ENCODE measurements at places on chromosomes 2 and 18.
A peak's percentile ranks its signal among the peaks of the same experiment; 100 is the strongest.

- peak; percentile 5 for DNase-seq
Measured at GRCh38 chr2:240585101-240585500, 1.4 kb upstream of the CAPN10 start.

DNA sequence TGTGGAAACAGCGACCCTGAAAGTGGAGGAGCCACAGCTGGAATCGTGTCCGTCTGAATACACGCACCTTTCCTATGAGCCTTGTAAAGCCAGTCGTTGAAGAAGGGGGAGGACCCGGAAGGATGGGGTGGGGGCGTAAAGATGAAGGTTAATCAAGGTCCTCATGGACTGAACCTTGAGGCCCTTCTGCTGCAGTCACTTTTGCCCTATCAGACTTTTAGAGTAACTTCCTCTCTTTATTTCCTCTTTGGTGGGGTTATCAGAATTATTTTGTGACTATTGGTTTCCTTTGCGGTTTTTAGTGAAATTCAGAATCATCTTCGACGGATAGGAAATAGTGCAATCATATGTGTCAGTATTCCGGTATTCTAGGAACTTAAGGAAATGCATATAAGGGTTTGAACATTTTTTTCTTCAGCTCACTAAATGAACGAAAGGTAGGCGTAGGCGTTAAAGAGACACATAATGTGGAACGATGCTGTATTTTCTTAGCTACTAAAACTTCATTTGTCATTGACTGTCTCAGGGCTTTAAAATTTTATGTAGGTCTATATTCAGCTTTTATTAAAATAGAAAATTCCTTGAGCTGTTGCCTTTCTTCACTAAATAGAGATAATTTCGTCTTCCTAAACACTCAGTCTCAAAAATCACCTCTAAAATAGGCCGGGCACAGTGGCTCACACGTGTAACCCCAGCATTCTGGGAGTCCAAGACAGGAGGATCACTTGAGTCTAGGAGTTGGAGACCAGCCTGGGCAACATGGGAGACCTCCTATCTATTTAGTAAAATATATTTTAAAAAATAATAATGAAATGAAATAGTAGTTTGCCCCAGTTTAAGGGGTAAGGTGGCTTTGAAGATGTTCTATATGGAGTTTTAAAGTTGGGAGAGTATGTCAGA lies 1.4 kb upstream of the YES1 start:
- DNase-seq = no peak

GRCh38 chr2:191166111-191166755 lies 15.4 kb upstream of the STAT4 start:
- DNase-seq = no peak

DNA sequence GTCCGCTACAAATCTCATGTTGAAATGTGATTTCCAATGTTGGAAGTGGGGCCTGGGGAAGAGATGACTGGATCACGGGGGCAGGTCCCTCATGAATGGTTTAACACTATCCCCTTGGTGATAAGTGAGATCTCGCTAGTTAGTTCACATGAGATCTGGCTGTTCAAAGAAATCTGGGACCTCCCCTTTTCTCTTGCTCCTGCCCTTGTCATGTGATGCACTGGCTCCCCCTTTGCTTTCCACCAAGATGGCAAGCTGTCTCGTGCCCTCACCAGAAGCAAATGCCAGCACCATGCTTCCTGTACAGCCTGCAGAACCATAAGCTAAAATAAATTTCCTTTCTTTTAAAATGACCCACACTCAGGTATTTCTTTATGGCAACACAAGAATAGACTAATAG lies 57.3 kb upstream of the C2orf15 start:
- DNase-seq = no peak

DNA sequence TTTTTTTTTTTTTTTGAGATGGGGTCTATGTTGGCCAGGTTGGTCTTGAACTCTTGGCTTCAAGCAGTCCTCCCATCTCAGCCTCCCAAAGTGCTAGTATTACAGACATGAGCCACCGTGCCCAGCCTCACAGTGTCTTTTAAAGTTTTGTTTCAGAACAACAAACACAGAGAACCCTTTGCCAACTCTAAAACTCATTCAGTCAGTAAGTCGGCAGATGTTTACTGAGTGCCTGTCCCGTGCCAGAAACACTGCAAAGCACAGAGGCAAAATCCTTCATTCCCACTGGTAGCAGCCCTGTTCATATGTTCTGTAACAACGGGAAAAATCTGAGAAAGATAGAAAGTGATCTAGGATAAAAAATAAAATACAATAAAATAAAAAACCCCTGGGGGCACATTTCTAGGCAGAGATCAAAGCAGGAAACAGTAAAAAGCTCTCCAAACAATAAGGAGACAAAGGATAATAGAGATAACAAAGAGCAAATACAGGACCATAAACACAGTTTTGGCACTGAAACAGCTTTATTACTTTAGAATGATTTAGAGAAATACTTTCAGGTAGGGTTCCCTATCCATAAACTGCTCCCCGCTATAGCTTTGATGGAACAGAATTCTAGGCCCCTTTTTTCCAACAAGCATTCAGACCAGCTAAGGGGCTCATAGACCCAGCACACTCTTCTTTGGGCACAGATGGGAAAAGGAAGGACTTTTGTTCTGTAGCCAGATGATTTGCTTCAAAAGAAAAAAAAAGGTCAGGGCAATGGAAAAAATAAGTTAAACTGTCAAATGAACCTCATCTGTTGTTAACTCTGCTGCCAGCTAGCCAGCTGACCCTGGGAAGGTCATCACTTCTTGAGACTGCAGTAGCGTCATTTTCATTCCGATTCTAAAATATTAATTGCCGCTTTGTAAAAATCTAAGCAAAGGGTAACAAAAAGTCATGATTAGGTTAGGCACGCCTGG lies 212.3 kb downstream of the CDH20 start:
- no peak for DNase-seq

GRCh38 chr18:12593866-12594265 lies 64.0 kb downstream of the SPIRE1 start:
- no peak for DNase-seq

- DNase-seq = no peak
Measured at GRCh38 chr18:12589448-12589847, 68.5 kb downstream of the SPIRE1 start.

- no peak for DNase-seq
Measured at GRCh38 chr18:30489890-30490643, 552.5 kb downstream of the DSC3 start.

DNA sequence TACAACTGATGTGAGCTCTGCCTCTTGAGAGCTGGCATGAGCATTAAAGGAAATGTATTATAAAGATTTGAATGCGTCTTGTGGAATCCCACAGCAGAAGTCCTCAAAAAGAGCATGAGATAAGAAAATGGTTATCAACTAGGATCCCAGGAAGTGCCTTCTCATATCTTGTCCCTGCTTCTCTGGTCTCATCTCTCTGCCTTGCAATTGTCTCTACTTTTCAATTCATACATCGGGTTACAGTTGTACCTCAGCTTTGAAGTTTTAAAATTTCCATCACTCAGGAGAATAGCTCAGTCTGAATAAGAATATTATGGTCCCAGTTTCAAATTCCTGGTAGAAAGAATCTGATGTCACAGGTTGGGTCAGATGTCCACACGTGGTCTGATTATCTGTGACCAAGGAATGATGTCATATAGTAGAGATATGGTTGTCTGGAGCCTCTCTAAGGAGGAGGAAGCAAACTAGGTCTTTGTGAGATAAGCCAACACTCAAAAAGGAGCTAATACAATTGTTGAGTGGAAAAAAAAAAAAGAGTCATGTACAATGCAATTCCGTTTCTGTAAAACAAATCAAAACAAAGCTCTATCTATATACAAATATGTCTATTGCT lies 21.7 kb upstream of the CCDC88A start:
- DNase-seq = no peak

DNA sequence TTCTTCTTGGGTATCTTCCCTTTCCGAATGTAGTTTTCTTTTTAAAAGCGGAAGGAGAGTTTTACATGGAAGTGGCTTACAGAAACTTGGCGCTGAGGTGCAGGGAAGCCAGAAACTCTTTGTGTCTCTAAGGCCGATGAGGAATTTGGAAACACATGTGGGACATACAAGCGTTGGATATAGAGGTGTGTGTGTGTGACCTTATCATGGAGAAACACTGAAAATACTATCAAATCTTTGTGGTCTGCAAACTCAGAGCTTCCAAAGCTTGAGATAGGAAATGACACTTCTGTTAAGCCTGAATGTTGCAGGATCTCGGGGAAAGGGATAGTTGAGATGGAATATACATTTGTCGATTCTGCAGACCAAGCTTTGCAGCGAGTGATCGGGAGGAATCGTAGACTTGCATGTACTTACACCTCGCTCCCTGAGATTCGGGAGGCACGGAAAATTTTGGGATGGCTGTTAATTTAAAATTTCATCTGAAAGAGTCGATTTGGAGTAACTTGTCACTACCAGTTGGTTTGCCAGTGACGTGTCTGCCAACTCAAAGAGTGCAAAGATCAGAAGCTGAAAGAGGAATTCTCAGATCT lies 1.0 kb downstream of the NAB1 start:
- DNase-seq = no peak

DNA sequence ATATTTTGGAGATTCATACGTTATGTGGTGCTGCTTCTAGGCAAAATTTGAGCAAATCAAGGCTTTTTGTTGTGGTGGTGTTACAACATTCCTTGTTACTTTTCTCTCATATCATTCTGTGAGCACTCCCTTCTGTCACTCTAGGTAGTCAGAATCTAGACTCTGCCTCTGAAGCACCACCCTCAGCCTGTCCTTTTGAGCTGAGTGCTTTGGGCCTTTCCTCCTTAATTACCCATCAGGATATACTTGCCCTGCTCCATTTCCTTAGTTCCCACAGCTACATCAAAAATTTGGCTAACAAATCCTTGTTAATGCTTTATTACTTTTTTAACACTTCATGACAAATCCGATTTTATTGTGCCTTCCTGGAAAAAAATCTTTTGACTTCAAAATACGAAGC lies 289.6 kb downstream of the CALCRL start:
- DNase-seq = no peak

DNA sequence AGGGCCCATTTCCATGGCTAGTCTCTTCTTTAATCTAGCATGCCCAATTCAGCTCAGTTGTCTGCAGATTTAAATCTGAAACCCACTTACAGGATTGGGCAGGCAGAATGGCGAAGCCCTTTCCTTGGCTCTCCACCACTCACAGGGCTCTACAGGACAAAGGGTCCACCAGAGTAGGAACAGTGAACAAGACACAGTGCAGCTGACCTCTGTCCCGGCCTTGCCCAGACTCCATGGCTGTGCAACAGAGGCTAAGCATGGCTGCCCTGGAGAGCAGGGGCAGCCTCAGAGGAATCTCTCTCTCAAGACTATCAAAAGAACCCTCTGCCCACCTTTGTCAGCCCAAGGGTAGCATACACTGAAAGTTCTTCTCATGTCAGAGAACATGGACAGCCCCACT lies 9.7 kb upstream of the ATP6V1B1 start:
- no peak for DNase-seq

DNA sequence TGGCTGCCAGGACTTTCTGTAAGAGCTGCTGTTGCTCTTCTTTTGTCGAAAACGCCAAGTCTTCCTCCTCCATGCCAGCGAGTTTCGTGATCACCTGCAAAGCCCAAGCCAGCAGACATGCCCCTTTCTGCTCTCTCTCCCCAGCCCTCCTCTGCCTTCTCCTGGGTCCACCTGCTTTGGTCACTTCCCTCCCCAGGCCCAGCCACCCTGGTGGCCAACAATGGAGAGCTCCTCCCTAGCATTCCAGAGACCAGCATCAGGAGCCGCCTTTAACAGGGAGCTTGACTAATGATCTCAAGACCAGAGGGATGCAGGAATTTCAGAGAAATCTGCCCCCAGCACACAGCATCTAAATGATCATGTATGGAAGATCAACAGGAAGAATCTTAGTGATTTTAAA lies 34.6 kb downstream of the ERCC3 start:
- no peak for DNase-seq

GRCh38 chr18:37430357-37431076 lies 135.1 kb downstream of the CELF4 start:
- DNase-seq = no peak

DNA sequence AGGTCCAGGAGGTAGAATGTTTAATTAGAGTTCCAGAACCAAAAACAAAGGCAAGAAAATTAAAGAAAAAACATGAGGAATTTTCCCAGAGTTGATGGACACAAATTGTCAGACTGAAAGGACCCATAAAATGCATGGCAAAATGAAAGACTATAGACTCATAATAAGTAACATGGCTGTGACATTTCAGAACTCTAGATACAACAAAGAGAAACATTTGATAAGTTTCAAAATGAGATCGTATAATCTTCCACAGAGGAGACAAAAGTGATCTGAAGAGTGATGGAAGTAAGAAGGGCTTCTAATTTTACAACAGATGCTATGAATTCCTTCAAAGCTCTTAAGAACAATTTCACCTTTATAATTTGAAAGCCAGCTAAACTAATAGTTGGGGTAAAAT lies 20.4 kb downstream of the ORC4 start:
- no peak for DNase-seq

GRCh38 chr2:233107831-233108300 lies 47.7 kb downstream of the INPP5D start:
- DNase-seq = no peak

- no peak for DNase-seq
Measured at GRCh38 chr2:101892377-101892776, 99.4 kb upstream of the IL1R2 start.

DNA sequence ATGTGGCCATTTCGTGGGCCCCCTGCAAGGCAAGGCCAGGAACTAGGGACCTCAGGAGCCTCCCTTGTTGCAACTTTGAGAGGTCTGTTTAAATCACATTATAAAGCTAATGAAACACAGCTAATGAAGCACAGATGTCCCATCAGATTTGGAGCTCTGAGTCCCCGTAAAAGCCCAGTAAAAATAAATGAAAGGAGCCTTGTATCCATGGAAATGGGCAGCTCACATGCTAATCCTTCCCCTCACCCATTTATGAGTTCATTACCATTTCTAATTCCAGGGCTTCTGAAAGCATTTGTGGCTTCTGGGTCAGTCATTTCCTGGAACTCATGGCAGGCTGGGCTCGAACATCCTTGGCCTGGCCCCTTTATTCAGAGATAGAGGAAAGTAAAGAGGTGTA lies 274.8 kb downstream of the SS18 start:
- DNase-seq = no peak

DNA sequence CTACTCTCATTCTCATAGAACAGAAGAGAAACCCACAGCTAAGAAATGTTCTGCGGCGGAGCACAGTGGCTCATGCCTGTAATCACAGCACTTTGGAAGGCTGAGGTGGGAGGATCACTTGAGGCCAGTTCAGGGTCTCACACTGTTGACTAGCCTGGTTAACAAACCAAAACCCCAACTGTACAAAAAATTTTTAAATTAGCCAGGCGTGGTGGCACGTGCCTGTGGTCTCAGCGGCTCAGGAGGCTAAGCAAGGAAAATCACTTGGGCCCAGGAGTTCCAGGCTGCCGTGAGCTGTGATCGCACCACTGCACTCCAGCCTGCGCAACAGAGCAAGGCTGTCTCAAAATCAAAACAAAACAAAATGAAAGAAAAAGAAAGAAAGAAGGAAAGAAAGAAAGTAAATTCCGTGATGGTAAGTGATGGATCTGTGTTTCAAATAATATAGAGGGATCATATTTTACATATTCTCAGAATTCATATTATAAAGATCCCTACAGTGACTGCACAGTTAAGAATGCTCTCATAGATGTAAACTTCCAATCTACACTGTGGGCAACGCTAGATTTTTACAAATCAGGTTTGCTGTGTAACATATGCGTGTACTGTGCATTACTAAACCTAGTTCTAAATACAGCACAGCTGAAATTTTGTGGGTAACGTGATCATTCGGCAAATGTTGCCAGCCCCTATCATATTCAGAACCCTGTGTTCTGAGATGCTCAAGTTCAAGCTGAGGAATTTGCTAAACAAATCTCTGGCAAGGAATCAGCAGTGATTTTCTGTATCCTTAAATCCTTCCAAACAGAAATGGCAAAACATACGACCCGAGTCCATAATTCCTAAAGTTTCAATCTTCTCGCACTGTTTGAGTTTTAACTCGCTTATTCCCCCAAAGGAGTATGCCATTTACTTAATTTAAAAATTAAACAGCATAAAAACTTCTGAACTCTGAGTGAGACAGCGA lies 1.2 kb upstream of the RAB12 start:
- peak; percentile 84 for DNase-seq

Measured in kidney glomerular epithelial cell (primary cell).